Left kidney (tissue), 8 donors: ENCODE measurements at places on chromosomes 5 and 9.
A peak's percentile ranks its signal among the peaks of the same experiment; 100 is the strongest.

DNA sequence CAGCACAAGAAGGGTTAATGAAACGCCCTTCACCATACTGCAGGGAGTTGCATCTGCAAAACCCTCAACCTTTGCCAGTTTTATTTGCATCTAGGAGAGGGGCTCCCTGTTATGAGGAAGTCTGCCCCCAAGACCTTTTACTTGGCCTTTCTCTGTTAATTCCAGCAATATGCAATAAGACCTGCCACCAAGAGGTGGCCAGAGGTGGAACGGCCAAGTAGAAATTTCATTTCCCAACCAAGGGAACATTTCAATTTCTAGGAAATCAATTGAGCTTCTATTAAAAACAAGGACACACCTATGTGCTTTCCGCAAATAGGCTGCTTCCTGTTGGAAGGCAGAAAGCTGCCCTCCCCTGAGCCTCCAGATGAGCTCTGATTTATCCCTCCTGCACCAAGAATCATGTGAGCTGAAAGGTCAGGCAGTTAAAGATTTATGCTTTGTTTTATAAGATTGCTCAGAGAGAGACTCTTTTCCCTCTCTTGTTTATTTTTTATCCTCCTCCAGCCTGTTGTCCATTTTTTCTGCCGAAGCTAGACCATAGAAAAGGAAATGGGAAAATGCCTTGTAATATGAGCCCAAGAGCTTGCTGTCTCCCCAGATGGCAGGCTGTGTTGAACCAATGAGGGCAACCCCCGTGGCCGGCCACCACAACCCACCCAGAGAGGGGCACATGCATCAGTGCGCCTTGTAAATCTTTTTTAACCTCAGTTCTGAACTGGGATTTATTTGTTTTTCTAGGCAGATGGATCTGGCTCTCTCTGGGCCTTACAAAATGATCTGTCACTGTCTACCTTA is 572.8 kb downstream of the TLE1 start:
- DNase-seq: peak; percentile 79

DNA sequence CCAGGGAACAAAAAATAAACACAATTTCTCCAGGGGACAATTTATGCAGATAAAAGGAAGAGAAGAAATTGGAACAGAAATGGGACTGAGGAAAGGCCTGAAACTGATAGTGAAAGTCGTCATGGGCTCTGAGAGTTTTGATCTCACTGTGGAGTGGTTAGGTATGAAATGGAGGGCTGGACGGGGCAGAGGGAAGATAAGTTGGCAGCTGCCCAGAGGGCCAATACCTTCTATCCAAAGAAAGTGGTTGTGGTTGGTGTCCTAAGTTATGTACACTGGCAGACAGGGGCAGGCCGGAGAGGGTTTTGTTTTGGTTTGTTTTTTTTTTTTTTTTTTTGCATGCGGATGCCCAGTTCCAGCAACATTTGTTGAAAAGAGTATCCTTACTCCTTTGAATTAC is 46.1 kb downstream of the ZNF618 start:
- DNase-seq: no peak

DNA sequence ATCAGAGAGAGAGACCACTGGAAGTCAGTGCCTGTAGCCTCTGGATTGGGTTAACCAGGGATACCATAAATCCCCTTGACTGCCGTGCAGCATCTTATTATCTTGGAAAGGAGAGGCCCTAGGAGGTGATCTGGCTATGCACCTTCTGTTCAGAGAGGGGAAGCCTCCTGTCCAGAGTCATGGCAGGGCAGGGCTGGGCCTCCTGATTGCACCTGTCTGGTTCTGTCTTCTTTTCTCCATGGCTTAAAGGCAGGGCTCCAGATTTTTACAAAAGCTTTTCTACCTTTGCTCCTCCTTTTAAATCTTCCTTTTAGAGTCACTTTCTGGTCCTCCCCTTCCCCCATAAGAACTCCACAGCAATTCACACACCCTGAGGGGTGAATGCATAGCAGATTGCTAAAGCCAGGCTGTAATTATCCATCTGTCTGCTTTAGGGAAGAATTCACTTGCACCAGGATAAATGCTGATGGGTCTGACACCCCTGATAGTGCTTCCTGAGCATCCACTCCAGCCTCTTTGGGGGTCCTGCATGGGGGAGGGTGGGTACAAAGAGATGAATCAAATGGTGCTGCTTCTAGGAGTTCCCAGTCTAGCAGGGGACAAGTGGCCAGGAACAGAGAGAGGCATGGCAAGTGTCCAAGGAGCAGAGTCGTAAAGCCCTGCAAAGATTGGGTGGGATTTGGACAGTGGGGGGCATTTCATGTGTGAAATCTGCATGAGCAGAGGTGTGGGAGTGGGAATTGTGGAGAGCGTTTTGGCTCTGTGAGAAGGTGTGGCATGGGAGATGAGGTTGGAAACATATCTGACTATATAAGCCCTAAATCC is 141.3 kb upstream of the ALDH1B1 start:
- DNase-seq: no peak

- no peak for DNase-seq
These were observed 313.8 kb downstream of the FAM170A start for GRCh38 chr5:119943148-119943547.

DNA sequence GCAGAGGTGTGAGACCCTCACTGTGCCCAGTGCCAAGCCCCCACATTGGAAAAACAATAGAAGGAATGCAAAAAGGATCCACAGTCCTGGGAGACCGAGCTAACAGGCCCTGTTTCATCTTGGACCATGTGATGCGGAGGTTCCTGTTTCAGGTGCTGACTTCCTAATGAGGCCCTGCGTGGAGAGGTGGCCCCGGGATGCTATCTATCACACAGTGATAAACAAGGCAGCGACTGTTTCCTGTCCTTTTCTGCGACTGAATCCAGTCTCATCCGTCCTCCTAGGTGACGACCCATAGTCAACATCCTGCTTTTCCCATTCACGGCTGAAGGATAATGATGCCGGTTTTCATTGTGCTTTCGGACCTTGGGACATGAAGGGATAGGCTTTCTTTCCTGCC is 56.4 kb upstream of the BOD1 start:
- DNase-seq: no peak

DNA sequence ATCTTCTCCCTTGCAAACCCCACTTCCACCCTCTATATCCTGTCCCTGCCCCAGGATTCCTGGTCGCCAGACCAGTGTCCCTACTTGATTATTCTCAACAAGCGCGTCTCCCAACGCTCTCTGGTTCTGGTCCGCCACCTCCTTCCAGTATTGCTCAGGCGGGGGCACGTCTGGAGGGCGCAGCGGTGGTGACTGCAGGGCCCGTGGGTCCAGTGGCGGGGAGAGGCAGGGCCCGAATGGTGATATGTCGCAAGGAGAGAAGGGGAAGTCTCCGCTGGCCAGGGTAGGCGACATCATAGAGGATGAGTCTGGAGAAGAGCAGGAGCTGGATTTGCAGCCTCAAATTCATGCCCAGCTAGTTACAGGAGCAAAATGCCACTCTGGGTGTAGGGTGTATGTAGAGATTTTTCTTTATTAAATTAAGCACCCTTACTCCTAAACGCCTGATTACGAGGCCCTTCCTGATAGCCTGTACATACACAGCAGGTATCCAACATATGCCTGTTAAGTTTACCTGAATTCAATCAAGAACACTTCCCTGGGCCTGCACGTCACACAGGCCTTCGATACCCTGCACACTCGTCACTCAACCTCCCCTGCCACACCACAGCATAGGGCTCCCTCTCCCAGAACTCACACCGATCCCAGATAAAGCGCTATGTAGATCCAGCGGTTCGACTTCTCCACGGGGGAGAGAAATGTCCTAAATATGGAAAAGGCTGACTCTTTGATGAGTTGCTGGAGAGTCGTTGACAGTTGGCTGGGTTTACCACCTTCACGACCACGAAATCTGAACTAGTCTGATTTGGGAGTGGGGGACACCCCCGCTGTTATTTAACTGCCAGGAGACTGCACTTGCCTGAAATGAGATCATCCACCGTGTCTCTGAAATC is 4.8 kb downstream of the MCIDAS start:
- DNase-seq: peak; percentile 14

- DNase-seq: no peak
These were observed 488.1 kb downstream of the EBF1 start for GRCh38 chr5:158611581-158611980.

GRCh38 chr5:14913096-14913495 is 41.5 kb upstream of the ANKH start:
- no peak for DNase-seq
